ENCODE measurements at places on chromosomes 13 and 19. TPM values are rescaled to one million over a fixed set of nuclear protein-coding genes. Genes with fewer than 3 reads are reported as not detected.

GRCh38 chr19:57675881-57676280 is 5.9 kb upstream of the ZNF551 start:
- H3K27ac ChIP-seq: no peak overlapping the region
- H3K4me3 ChIP-seq: no peak overlapping the region
- DNase-seq: no peak
- H3K27me3 ChIP-seq: peaks cover 2% of the 10 kb centered on the region
- no peaks in the 10 kb centered on the region for H3K36me3 ChIP-seq

DNA sequence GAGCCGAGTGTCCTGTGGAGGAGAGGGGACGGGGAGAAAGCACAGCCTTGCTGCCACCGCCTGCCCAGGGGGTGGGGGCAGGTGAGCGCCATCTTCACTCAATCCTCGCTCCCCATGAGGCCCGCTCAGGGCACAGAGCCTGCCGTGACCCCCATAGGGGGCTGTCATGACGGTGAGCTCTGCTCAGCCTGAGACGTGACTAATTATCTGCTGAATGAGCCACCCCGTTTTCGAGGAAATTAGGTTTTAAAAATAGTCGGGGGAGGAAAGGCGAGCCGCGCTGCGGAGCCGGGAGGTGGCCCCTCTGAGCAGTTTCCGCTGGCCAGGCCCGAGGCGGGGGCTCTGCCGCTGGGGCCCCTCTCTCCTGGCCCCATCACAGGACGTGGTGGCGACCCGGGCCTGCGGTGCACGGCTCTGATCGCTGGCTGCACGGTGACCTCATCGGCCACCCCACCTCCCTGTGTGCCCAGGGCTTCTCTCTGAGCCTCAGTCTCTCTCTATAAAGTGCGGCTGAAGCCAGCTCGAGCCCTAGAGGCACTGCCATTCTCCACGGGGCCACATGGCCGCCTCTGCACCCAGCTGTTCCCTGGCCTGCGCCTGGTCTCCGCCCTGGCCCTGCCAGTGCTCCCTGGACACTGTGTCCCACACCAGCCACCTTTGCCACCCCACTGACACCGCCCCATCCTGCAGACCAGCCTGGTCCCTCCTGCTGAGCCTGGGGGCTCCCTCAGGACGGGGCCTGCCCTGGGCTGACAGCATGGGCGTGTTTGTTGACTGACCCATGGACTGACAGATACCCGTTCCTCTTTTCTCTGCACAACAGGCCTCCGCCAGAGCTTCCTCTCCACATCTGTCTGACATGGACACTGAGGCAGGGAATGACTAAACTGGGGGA is 28.3 kb downstream of the PIP5K1C start:
- peak overlapping the region; percentile 81 for H3K4me3 ChIP-seq
- H3K4me1 ChIP-seq: peaks cover 44% of the 10 kb centered on the region
- peak; percentile 54 for DNase-seq
- H3K27me3 ChIP-seq: peaks cover 6% of the 10 kb centered on the region
- peak overlapping the region; percentile 98 for H3K27ac ChIP-seq

DNA sequence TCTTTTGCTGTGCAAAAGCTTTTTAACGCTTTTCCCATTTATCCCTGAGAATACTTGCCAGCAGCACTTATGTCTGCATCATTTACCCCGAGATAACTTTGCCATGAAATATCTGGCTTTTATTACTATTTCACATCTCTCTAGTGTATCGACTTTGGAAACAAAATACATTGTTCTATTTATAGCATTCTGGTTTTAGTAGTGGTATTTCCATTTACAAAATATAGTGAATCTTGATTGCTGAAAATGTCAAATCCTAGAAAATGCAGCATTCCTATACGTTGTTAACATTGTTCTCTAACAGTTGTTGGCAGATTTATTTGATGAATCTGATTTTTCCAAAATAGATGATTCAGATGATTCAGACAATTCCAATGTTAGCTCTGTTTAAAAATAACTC is 189.3 kb upstream of the SPRY2 start:
- H3K4me1 ChIP-seq: no peaks in the 10 kb centered on the region
- H3K36me3 ChIP-seq: 0 out of 2 replicates have a peak, but pooled peaks cover 5% of the 10 kb centered on the region
- no peak overlapping the region for H3K27ac ChIP-seq
- no peak for DNase-seq
- H3K4me3 ChIP-seq: no peak overlapping the region

GRCh38 chr13:29922281-29922821 is 71.9 kb upstream of the UBL3 start:
- peak overlapping the region; percentile 99 for H3K27ac ChIP-seq
- no peaks in the 10 kb centered on the region for H3K36me3 ChIP-seq
- H3K27me3 ChIP-seq: no peaks in the 10 kb centered on the region
- H3K4me1 ChIP-seq: peaks cover 89% of the 10 kb centered on the region
- DNase-seq: peak; percentile 64

DNA sequence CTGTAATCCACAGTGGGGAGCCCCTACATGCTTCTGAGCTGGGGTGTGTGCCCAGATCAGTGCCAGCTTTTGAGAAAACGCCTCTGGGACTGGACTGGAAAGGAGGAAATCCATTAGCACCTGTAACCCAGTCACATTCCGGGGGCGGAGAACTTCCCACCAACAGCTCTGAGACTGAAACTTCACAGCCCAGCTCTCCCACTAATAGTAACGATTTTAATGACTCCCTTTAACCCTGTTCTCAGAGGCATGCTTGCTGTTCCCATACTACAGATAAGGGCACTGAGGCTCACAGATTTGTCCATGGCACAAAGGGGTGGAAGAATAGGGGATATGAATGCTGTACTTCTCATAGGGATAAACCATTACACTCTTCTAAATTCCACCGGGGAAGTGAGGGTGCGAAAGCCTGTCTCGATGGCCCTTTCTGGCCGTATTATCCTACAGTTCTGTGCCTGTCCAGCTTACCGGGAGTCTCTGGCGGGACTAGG is 851 bp downstream of the FBXO46 start:
- no peak for DNase-seq
- H3K4me1 ChIP-seq: peaks cover 16% of the 10 kb centered on the region
- H3K36me3 ChIP-seq: peaks cover 6% of the 10 kb centered on the region
- H3K27me3 ChIP-seq: peaks cover 2% of the 10 kb centered on the region

GRCh38 chr19:11673608-11674041 is 65.1 kb downstream of the ZNF823 start:
- DNase-seq: peak; percentile 5
- no peaks in the 10 kb centered on the region for H3K27me3 ChIP-seq
- peaks cover 15% of the 10 kb centered on the region for H3K36me3 ChIP-seq
- H3K4me1 ChIP-seq: no peaks in the 10 kb centered on the region
- H3K4me3 ChIP-seq: peak overlapping the region; percentile 65

Gene SYT5
- 0.99 TPM for total RNA-seq

- H3K4me3 ChIP-seq: no peak overlapping the region
- no peak for DNase-seq
- H3K36me3 ChIP-seq: no peaks in the 10 kb centered on the region
- H3K4me1 ChIP-seq: no peaks in the 10 kb centered on the region
Measured at GRCh38 chr13:70585109-70585508, 476.9 kb upstream of the KLHL1 start.

Gene IGFL1
- not detected for total RNA-seq

DNA sequence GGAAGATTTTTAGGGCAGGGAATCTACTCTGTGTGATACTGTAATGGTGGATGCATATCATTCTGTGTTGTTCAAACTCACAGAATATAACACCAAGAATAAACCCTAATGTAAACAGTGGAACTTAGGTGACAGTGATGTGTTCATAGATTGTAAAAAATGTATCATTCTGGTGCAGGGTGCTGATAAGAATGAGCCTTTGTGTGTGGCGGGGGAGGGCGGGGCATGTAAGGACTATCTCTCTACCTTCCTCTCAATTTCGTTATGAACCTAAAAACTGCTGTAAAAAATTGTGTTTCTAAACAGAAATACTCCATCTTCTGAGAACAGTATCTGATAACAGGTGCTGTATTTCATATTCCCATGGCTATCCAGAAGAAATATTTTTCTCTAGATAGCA is 35.6 kb downstream of the TNFRSF19 start:
- H3K27ac ChIP-seq: no peak overlapping the region
- no peaks in the 10 kb centered on the region for H3K27me3 ChIP-seq

Gene IRGC
- total RNA-seq: not detected

DNA sequence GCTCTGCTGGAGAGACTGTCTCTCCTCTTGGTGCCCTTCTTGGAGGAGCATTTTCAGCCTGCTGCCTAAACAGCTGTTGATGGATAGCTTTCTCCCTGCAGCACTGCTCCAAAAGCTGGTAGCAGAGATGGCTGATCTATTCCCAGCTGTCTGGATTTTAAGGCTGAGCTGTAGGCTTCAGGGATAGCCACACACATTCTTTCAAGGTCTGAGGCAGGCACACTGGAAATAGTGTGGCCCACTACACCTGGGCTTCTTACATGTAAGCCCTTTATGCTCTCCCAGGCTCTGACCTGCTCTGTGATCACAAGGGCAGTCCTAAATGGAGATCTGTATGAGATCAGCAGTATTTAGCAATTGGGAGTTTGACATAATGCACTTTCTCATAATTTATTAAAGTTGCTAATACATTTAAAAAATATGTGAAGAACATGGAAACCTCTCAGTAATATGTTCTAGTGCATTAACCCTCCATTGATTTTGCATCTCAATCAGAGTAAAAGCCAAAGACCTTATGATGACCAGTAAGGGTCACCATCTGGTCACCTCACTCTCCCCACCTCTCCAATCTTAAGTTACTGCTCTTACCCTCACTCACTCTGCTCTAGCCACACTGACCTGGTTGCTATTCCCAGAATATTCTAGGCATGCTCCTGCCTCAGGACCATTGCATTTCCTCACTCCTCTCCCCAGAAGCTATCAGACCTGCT is 91.6 kb downstream of the MBNL2 start:
- peaks cover 9% of the 10 kb centered on the region for H3K27me3 ChIP-seq
- no peak overlapping the region for H3K4me3 ChIP-seq
- peaks cover 76% of the 10 kb centered on the region for H3K36me3 ChIP-seq
- no peak for DNase-seq

Gene LILRB1
- not detected for total RNA-seq

DNA sequence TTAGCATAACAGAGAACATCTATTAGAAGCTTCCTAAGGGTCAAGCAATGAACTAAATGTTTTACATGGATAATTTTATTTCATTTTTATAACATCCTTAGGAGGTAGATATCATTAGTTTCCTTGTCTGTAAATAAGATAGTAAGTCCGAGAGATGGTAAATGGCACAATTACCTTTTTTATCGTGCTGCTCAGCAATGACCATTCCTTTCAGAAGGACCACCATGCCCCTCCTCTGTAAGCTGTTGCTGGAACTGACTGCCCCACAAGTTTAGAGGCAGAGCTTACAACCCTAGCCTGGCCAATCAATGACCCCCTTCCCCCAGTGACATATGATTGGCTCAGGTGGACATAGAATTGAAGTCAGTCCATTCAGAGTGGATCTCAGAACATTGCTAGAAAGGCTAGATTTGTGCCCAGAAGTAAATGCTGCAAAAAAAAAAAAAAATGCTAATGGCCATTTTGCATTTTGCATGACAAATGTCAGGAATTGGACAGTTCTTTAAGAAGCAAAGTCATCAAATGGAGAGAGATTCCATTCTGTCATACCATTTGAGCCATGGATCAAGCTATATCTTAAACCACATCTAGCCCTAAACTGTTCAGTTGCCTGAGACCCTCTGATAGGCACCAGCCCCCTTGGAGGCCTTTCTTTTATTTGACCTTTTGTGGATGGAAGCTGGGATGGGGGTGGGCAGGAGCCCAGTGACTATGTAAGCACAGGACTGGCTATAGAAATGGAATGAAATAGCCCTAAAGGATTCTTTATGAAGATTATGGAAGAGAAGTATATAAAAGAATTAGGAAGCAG is 668.3 kb downstream of the UQCRFS1 start:
- H3K27me3 ChIP-seq: no peaks in the 10 kb centered on the region

Gene SIN3B
- 37.4 TPM for total RNA-seq

DNA sequence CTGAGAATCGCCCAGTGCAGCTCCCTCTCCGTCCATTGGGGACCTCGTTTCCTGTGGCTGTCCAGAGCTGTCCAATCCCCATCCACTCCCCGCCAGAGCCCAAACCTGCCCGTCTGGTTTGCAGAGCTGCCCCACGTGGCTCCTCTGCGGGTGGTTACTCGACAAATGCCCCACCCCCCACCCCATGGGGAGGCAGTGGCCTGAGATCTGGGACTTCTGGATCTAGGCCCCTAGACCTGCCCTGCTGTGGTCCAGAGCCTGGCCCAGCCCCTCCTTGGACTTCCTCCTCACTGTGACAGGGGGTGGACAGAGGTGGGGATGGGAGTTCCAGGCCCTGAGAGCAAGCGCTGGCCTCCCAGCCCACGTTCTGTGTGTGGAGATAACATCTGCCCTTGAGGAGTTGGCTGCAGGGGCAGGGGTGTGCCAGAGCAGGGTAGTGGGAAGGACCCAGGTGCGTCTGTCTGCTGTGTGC is 29.1 kb downstream of the PAK4 start:
- H3K27me3 ChIP-seq: no peaks in the 10 kb centered on the region
- H3K4me3 ChIP-seq: no peak overlapping the region
- DNase-seq: no peak
- H3K4me1 ChIP-seq: peaks cover 13% of the 10 kb centered on the region
- no peak overlapping the region for H3K27ac ChIP-seq

GRCh38 chr19:52724701-52725514 is 9.9 kb downstream of the ZNF611 start:
- no peak overlapping the region for H3K27ac ChIP-seq
- peaks cover 36% of the 10 kb centered on the region for H3K36me3 ChIP-seq
- peaks cover 23% of the 10 kb centered on the region for H3K4me1 ChIP-seq

DNA sequence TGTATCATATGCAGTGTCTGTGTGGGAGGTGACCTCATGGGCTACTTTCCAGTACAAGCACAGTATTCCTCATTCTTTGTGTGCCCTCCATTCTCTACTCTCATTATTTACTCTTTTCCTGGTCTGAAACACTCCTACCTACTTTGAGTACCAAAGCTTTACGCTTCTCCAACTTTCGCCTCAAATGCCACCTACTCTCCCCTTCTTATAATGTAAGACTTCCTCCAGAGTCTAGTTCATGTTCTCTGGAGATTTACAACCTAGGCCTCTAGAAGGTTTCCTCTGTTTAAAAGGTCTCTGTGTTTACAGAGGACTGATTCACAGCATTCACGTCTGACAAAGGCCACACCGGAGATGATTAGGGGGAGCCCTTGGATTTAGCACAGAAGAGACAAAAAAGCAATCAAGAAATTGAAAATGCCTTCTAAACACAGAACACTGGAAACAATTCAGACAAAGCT is 302.0 kb downstream of the KLF12 start:
- DNase-seq: no peak
- H3K36me3 ChIP-seq: peaks cover 4% of the 10 kb centered on the region
- H3K4me3 ChIP-seq: no peak overlapping the region
- peak overlapping the region; percentile 9 for H3K27ac ChIP-seq
- H3K27me3 ChIP-seq: no peaks in the 10 kb centered on the region
- peaks cover 8% of the 10 kb centered on the region for H3K4me1 ChIP-seq

- DNase-seq: no peak
- peak overlapping the region; percentile 96 for H3K4me3 ChIP-seq
- peaks cover 24% of the 10 kb centered on the region for H3K36me3 ChIP-seq
Measured at GRCh38 chr19:46848389-46848788, 2.3 kb downstream of the AP2S1 start.

GRCh38 chr19:17835182-17836006 is 12.4 kb downstream of the JAK3 start:
- no peak overlapping the region for H3K27ac ChIP-seq
- H3K27me3 ChIP-seq: peaks cover 15% of the 10 kb centered on the region
- H3K4me1 ChIP-seq: no peaks in the 10 kb centered on the region
- no peak for DNase-seq

Data from HFFc6 (cell line).